ENCODE measurements at places on chromosomes 5 and 9.

DNA sequence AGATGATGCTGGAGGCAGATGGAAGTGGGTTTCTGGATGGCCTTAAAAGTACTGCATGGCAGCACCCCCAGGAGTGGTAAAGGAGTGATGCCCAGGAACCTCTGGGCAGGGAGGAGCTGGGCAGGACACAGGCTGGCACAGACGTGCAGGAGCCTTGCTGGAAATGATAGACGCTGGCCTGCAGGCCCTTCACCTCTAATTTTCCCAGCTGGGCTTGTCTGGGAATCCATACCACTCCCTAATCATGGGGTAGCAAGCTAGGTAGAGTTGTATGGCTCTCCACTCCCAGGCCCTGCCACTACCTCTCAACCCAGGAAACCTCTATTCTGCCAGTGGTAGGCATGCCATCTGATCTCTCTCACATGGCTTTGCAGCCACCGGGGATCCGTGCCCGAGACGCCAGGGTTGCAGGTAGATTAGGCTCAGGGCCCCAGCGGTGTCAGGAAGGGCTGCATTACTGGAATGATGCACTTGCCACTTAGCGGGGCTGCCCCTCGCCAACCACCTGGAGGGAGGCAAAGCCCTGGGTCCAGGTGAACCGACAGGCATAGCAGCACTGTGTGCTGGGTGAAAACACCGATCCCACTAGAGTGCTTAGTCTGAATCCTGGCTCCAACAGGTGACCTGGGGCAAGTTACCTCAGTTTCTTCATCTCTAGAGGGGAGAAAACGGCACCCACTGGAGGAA, 79.6 kb upstream of the SLC25A51 start:
- DNase-seq = no peak

DNA sequence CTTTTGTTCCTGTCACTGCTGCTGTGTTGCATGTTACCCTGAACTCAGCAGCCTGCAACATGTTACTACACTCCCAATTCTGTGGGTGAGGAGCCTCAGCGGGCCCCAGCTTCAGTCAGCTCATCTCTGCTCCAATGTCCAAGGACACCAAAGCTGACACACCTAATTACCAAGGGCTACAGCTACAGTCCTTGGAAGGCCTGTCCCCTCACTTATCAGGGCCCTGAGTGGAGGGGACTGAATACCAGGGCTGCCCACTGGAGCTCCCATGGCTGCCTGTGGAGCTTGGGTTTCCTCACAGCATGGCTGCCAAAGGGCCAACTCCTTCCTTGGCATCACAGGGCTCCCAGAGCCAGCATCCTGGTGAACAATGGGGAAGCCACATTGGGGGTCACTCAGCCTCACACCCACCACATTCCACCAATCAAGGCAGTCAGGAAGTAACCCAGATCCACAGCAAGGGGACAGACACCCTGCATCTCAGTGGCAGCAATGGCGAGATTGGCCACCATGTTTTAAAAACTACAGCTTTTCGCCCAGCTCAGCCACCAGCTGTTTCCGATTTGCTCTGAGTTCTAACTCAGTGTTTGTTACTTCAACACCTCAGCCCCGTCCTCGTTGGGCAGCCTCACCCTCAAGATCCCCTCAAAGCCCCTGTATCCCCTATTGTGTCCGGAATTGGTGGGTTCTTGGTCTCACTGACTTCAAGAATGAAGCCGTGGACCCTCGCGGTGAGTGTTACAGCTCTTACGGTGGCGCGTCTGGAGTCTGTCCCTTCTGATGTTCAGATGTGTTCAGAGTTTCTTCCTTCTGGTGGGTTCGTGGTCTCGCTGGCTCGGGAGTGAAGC, 18.9 kb downstream of the SEMA4D start:
- DNase-seq = no peak

DNA sequence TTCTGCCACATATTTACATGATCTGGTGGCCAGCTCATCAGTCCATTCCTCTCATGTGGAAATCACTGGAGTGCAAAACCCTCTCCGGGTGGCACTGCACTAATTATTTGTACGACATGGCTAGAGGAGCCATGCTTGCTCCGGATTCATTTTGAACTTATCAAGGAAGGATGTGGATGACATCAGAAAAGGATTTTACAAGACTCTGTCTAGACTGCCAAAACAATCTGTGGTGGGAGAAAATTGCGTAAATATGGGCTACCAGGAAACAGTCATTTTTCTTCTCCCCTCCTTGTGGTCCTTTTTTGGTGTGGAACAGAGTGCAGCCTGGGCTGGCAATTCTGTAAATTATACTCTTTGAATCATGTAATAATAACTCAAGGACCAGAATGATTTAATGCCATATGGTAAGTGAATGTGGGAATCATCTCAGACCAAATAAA, 123.4 kb upstream of the IFNE start:
- DNase-seq = no peak

- DNase-seq = no peak
Observed at GRCh38 chr5:110903966-110904365, 165.2 kb downstream of the SLC25A46 start.

GRCh38 chr5:22693121-22693520, 160.0 kb downstream of the CDH12 start:
- DNase-seq = no peak

DNA sequence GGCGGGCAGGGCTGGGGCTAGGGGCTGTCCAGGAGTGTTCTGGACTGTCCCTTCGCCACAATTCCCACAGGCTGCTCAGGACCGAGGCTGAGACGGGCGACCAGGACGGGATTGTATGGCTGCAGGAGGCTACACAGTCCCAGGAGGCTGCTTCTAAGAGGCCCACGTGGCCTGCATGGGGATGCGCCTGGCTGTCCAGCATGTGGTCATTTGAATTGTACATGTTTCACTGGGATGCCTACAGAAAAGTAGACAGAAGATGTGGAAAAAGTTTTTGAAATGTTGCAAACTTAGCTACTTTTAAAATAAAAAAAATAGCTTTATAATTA, 32.6 kb upstream of the SPTLC1 start:
- no peak for DNase-seq

DNA sequence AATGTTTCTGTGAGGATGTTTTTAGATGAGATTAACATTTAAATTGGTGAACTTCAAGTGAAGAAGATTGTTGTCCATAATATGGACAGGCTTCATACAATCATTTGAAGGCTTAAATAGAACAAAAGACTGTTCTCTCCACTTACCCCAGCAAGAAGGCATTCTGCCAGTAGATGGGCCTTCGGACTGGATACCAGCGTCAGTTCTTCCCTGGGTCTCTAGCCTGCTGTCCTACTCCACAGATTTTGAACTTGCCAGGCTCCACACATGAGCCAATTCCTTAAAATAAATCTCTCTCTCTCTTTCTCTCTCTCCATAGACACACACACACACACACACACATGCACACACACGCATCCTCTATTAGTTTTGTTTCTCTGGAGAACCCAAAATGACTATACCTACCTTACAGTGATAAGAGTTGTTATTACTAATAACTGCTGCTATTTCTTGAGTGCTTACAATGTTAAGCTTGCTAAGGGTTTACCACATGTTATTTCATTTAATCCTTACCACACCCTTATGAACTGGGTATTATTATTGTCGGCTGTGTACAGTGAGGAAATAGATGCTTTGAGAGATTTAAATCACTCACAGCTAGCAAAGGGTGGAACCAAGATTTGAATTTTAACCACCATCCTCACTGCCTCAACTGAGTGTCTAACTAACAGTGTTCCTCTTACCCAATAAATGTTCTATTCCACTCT, 19.8 kb upstream of the IQGAP2 start:
- no peak for DNase-seq

DNA sequence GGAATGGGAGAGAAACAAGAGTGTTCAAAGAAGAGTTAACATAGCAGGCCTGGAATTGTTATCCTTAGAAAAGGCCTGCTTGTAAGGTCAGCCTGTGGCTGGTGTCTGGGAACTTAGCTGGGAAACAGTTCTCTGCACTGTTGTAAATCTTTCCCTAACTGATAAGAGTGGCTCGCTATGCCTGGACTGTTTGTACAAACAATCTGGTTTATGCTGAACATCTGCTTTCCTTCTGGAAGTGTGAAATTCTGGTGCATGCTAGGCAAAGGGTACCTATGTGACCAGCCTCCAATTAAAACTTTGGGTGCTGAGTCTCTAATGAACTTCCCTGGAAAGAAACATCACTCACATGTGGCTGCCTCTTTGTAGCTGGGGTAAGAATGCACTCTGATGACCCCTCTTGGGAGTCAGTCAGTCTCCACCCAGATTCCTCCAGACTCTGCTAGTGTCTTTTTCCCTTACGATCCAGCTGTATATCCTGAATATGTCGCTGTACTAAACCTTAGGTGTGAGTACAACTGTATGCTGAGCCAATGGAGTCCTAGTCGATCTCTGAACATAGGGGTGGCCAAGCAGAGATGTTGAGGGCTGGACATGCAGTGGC, 16.5 kb downstream of the SPARC start:
- DNase-seq = no peak

DNA sequence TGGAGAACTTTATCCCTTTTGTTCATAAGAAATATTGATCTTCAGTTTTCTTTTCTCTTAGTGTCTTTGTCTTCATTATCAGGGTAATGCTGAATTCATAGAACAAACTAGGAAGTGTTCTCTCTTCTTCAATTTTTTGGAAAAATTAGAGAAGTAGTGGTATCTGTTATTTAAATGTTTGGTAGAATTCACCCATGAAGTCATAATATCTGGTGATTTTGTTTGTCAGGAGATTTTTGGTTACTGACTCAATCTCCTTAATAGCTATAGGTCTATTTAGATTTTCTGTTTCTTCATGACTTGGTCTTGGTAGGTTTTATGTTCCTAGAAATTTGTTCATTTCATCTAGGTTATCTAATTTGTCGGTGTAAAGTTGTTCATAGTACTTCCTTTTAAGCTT, 45.4 kb upstream of the STARD4 start:
- DNase-seq = no peak

DNA sequence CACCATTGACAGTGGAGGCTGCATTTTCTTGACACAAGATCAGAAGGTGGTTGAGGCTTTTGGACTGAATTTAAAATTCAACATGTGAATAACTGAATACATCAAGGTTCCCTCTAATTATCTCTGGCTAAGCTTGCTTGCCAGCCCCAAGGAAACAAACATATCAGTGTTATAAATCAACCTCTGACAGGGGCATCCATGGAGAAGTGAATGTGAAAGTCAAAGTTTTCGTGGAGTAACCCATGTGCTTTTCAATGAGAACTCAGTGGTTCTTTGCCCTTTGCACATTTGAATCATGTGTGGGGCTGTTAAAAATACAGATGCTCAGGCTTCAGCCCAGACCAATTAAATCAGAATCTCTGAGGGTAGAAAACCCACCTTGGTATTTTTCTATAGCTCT, 128.9 kb downstream of the LRRC70 start:
- DNase-seq = no peak

GRCh38 chr5:15092801-15093200, 221.2 kb upstream of the ANKH start:
- no peak for DNase-seq

- DNase-seq = no peak
Observed at GRCh38 chr9:117691367-117691766, 12.8 kb upstream of the TLR4 start.

- DNase-seq = no peak
Observed at GRCh38 chr9:2525147-2525546, 96.4 kb upstream of the VLDLR start.

DNA sequence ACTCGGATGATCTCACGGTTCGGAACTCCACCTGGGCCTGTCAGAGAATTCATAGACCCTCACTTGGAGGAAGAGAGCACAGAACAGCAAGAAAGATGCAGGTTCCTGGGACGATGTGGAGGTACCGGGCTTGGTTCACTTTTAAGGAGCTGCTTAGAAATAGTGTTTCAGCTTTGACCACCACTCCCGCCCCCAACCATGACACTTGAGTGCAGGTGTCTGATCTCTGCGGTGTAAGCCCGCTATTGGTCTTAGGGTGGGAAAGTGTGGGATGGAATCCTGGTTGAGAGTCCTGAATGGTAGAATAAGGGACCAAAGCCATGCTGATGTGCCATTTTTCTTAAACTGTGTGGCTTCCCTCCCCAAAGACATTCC, 97.2 kb upstream of the LMX1B start:
- DNase-seq = no peak

- no peak for DNase-seq
Observed at GRCh38 chr5:57986761-57987341, 473.0 kb downstream of the PLK2 start.

GRCh38 chr5:61704289-61704688, 372.2 kb downstream of the ZSWIM6 start:
- DNase-seq = no peak

- no peak for DNase-seq
Observed at GRCh38 chr5:53376853-53377252, 103.6 kb upstream of the FST start.

GRCh38 chr9:137046088-137046787, at the start of gene NPDC1:
Gene NPDC1 (minus strand): TSS chr9:137046177. CDS start chr9:137045989, 188 bp downstream.
- peak; percentile 57 for DNase-seq

GRCh38 chr5:180637962-180638680, 11.3 kb downstream of the FLT4 start:
- no peak for DNase-seq

DNA sequence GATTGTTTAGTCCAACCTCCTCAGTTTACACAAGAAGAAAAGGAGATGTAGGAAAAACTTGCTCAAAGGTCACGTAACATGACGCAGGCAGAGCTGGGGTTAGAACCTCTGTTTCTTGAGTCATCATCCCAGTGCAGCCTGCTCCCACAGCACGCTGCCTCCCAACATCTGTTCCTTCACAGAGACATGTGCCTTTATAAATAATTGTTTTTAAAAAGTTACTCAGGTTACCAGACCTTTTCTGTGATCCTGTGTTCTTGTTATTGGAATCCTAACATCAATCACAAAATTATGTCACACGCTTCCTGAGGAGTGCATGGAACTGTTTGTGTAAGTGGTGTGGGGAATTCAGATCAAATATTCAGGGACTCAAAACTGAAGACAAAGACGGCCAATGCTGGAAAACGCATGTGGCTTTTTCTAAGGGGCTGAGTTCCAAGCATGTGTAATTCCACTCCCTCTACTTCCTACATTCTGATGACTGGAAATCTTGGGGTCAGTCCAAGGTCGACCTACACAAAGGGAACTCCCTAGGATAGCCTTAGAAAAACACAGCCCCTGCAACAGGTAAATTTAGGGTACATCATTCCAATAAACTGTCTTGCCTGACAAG, 184.3 kb downstream of the TSSK1B start:
- no peak for DNase-seq

DNA sequence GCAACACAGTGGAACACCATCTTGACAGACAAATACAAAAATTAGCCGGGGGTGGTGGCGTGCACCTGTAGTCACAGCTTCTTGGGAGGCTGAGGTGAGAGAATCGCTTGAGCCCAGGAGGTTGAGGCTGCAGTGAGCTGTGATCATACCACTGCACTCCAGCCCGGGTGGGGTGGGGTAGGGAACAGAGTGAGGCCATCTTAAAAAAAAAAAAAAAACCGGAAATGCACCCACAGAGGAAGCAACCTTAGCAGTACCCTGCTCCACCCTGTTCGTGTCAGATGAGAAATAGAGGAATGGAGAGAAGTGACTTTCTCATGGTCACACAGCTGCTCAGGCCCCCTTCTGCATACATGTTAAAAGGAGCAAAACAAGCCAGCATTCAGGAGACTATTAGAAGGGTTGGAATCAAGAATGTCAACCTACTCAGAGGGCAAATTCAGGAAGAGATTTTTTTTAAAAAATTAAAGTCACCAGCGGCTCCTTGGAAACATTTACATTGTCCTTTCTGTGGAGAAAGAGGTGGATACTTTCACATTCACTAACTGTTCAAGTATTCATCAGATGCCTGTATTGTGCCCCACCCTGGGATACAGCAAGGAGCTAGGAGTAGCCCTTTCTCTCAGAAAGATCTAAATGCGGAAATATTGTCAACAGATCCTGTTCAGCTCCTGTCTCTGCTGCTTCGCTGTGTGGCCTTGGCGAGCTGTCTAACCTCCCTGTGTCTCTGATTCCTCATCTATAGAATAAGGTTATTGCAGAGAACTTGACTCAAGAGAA, 41.0 kb downstream of the CYFIP2 start:
- no peak for DNase-seq

Data from stimulated activated CD8-positive, alpha-beta memory T cell treated with anti-CD3 and anti-CD28 coated beads, Interleukin-12 subunit alpha, Interleukin-12 subunit beta, amount 100 ng/mL, for 4 hours (primary cell).